ENCODE measurements at places on chromosomes 7 and 10.

DNA sequence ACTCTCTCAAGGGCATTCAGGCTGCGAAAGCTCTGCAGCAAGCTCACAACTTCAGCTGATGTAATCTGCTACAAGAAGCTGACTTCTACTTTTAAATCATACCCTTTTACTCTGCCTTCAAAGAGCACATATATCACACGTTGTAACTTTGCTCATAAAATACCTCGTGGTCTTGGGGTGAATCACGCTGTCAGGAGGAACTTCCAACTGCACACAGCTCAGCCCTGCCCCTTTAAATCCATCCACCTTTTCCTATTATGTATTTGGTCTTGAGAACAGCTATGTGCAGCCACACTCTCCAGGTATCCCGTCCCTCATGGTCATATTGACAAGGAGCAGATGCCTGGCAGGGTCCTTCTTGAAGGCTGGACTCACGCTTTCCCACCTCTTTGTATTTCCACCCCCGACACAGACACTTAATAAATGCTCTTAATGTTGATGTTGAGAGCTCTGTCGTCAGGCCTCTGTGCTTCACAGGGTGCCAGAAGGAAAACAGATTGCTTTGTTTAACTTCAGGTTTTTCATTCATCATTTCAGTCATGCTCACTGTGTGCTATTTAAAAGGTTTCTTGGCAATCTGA lies 47.6 kb downstream of the ICA1 start:
- H3K27me3 ChIP-seq = no peaks in the 10 kb centered on the region
- no peak for DNase-seq
- H3K4me3 ChIP-seq = no peak overlapping the region
- peaks cover 2% of the 10 kb centered on the region for H3K4me1 ChIP-seq

- H3K27me3 ChIP-seq = peaks cover 31% of the 10 kb centered on the region
- peaks cover 18% of the 10 kb centered on the region for H3K4me1 ChIP-seq
- H3K4me3 ChIP-seq = no peak overlapping the region
Measured at GRCh38 chr10:101563007-101563406, 25.1 kb downstream of the POLL start.

DNA sequence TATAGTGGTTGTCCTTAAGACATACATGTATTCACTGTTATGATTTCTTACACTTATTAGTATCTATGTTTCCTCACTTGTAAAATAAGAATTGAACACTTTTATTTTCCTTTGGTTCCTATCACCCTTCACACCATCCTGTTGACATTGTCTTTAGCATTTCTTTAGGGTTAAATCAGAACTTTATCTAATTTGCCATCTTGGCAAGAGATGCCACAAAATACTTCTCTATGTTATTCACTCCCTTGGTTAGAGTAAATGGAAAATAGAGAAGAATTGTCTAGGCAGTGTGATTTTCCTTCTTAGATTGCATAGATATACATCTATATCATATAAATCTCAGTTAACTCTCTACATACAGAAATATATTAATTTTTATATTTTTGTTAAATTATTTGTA lies 204.7 kb downstream of the SEMA3D start:
- no peaks in the 10 kb centered on the region for H3K4me1 ChIP-seq
- no peaks in the 10 kb centered on the region for H3K36me3 ChIP-seq
- no peak overlapping the region for H3K4me3 ChIP-seq
- H3K27me3 ChIP-seq = no peaks in the 10 kb centered on the region
- H3K27ac ChIP-seq = no peak overlapping the region

DNA sequence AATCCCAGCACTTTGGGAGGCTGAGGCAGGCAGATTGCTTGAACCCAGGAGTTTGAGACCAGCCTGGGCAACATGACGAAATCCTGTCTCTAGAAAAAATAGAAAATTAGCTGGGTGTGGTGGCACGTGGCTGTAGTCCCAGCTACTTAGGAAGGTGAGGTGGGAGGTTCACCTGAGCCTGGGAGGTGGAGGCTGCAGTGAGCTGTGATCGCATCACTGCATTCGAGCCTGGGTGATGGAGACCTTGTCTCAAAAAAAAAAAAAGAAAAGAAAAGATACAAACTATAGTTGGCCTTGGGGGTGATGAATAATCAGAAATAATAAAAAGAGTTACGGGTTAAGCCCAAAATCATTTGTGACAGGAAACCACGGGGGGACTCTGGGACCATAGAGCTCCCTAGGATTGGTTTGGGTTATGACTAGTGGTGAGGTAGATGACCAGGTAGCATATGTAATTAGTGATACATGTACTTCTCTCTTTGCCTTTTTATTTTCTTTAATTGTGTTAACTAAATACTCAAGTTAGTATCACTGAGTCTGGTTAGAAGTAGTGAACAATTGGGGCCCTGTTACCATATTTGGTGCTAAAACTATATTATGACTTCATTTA lies 10.4 kb upstream of the ASCC1 start:
- DNase-seq = no peak
- H3K27ac ChIP-seq = peak overlapping the region; percentile 85
- H3K4me3 ChIP-seq = peak overlapping the region; percentile 14
- H3K27me3 ChIP-seq = no peaks in the 10 kb centered on the region

DNA sequence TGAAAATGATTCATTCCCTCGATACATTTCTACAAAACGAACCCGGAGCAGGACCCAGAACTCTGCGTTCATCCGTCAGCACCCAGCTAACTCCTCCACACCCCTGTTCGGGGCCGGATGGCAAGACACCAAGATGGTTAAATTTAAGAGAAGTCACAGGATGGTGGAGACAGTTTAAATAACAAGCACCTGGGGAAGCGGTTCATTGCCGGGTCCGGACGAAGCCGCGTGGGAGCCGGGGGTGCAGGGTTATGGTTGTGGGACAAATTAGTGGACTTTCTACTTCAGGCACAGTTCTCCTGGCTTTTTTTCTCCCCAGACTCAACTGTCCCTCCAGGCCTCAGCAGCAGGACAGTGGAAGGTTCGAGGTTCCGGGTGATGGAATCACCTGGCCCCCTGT lies 45.4 kb downstream of the ASB13 start:
- H3K4me3 ChIP-seq = no peak overlapping the region
- no peak for DNase-seq
- peaks cover 10% of the 10 kb centered on the region for H3K4me1 ChIP-seq
- no peaks in the 10 kb centered on the region for H3K36me3 ChIP-seq
- H3K27me3 ChIP-seq = no peaks in the 10 kb centered on the region

- H3K4me3 ChIP-seq = peak overlapping the region; percentile 10
- H3K27ac ChIP-seq = no peak overlapping the region
- peaks cover 9% of the 10 kb centered on the region for H3K4me1 ChIP-seq
- H3K27me3 ChIP-seq = peaks cover 68% of the 10 kb centered on the region
- DNase-seq = no peak
Measured at GRCh38 chr10:23193435-23194074, 1.4 kb downstream of the PTF1A start.
